NCI-H524 (cell line): ENCODE measurements at places on chromosomes 16 and 17.
A peak's percentile ranks its signal among the peaks of the same experiment; 100 is the strongest.

GRCh38 chr17:15384142-15384787 lies 42.9 kb upstream of the TEKT3 start:
- no peak for DNase-seq

GRCh38 chr17:35257208-35257659 lies 14.4 kb downstream of the SLFN5 start:
- no peak for DNase-seq

DNA sequence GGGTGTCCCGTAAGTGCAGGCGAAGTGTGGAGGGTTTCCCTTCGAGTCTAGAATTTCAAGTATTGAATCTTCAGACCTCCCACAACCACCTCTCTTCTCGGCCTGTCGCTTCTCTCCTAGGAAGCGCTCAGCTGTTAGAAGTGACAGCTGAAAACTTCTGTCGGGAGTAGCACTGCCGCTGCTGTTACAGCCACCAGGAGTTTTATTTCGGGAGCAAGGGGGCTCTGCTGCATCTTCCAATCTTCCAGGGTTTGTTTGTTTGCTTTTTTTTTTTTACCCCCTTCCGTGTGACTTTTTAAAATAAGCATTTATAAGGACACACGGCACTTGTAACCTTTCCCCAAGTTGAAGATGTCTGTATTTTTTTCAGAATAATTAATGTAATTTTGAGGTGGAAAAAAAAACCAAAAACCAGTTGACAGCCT lies 767 bp downstream of the RPS6KB1 start:
- DNase-seq = peak; percentile 28

DNA sequence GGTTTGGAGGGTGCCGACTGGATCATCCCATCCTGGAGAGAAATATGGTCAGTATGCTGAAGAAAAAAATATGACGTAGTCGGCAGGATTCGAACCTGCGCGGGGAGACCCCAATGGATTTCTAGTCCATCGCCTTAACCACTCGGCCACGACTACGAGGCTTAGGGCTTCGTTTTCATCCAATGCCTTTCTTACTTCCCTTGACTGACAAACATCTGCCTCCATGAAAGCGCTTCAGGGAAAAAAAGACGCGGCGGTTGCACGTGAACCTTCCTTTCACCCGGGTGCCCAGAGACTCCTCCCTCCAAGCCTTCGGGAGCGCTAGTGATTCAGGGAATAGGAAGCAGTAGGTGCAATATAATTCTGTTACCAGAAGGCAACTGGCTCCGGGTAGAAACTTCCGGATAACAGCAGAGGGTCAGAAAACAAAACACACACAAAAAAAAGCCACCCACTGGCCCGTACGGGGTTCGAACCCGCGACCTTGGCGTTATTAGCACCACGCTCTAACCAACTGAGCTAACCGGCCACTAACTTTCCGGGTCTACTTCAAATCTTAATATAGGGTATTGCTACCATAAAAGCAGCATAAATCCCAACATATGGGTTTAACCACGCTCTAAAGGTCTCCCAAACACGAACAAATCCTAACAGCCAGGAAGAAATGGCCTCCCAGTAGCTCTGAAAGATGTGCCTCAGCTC lies 16.3 kb upstream of the AURKB start:
- no peak for DNase-seq
